ENCODE measurements at places on chromosomes 3 and 15.

- no peaks in the 10 kb centered on the region for H3K27me3 ChIP-seq
- no peak overlapping the region for H3K27ac ChIP-seq
- H3K36me3 ChIP-seq, result no peaks in the 10 kb centered on the region
- no peaks in the 10 kb centered on the region for H3K4me1 ChIP-seq
Measured at GRCh38 chr15:78322724-78323521, 17.2 kb upstream of the CRABP1 start.

GRCh38 chr15:69763831-69764230, 311.2 kb downstream of the RPLP1 start:
- no peak overlapping the region for H3K4me3 ChIP-seq
- DNase-seq, result no peak
- peaks cover 8% of the 10 kb centered on the region for H3K36me3 ChIP-seq

- H3K36me3 ChIP-seq, result no peaks in the 10 kb centered on the region
- H3K4me1 ChIP-seq, result peaks cover 14% of the 10 kb centered on the region
- H3K4me3 ChIP-seq, result peak within 1 kb of the TSS; percentile 63
- H3K27ac ChIP-seq, result no peak within 1 kb of the TSS
- peak; percentile 10 for DNase-seq
Measured at GRCh38 chr3:124033360-124034015, 41.6 kb upstream of the ROPN1 start.

- H3K36me3 ChIP-seq, result no peaks in the 10 kb centered on the region
- DNase-seq, result no peak
- H3K27me3 ChIP-seq, result peaks cover 16% of the 10 kb centered on the region
- H3K4me1 ChIP-seq, result peaks cover 6% of the 10 kb centered on the region
- no peak overlapping the region for H3K27ac ChIP-seq
- H3K4me3 ChIP-seq, result no peak overlapping the region
Measured at GRCh38 chr3:12237912-12238650, 50.8 kb upstream of the PPARG start.

Measured in activated CD4-positive, alpha-beta memory T cell treated with anti-CD3 and anti-CD28 coated beads for 36 hours (primary cell).